ENCODE measurements at places on chromosomes 1 and 21.

- DNase-seq, result no peak
Measured at GRCh38 chr1:192628396-192629057, 7.4 kb upstream of the RGS13 start.

DNA sequence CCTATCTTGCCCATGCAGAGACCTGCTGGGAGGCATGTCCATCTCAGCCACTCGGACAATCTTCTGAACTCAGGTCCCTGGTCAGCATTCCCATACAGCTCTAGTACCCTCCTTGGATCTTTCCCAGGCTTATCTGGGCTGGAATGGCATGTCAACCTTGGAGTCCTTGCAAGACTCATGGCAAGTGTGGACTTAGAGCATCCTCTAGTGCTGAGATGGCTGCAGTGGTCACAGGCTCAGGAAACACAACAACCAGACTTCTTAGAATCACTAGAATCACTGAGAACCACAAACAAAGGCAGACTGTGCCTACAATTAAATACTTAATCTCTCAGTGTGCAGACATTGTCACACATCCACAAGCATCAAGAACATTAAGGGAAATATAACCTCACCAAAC is 73.1 kb upstream of the TSHB start:
- no peak for DNase-seq

- DNase-seq, result no peak
Measured at GRCh38 chr1:932173-932510, 8.4 kb downstream of the SAMD11 start.

GRCh38 chr1:42941640-42942330 is 16.9 kb downstream of the SLC2A1 start:
- DNase-seq, result peak; percentile 88

- DNase-seq, result no peak
Measured at GRCh38 chr1:90347366-90347765, 352.5 kb downstream of the ZNF326 start.

GRCh38 chr1:159056069-159056698 is 20.4 kb downstream of the AIM2 start:
- DNase-seq, result no peak

- no peak for DNase-seq
Measured at GRCh38 chr1:27153927-27154358, 982 bp downstream of the SLC9A1 start.

GRCh38 chr1:100266741-100267140 is 725 bp downstream of the RTCA start:
- DNase-seq, result no peak
